ENCODE measurements at places on chromosomes 1 and 21.
A peak's percentile ranks its signal among the peaks of the same experiment; 100 is the strongest.

DNA sequence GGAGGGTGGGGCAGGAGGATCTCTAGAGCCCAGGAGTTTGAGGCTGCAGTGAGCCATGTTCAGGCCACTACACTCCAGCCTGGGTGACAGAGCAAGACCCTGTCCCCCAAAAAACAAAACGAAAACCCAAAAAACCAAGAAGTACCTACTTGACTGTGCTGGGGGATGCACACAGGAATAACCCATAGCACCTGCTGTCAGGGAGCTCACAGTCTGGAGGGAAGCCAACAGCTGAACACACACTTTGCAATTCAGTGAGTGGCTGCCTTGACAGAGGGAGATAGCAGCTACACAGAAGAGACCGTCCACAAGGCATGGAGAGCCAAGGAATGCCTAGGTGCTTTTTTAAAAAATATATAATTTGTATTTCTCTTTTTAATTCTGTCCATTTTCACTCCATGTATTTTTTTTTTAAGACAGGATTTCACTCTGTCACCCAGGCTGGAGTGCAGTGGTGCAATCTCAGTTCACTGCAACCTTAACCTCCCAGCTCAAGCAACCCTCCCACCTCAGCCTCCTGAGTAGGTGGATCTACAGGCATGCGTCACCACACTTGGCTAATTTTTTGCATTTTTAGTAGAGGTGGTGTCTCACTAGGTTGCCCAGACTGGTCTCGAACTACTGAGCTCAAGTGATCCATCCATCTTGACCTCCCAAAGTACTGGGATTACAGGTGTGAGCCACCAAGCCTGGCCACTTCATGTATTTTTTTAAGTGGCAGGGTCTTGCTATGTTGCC is 68.7 kb downstream of the NID1 start:
- DNase-seq, result no peak

DNA sequence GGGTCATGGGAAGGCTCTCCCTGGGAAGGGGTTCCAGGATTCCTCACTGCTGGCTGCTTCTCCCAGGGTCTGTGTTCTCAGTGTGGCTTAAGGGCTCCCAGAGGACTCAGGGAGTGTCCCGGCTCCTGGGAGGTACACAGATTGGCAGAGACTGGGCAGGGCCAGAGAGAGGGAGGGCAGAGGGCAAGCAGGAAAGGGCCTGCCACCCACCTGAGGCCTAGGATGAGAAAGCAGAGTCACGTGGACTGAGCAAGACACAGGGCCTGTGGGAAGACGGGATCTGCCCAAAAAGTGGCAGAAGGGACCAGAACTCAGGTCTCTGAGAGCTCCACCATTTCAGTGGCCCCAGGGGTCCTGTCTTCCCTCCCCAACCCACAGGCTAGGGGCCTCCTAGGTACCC is 871 bp downstream of the SLFNL1 start:
- no peak for DNase-seq

DNA sequence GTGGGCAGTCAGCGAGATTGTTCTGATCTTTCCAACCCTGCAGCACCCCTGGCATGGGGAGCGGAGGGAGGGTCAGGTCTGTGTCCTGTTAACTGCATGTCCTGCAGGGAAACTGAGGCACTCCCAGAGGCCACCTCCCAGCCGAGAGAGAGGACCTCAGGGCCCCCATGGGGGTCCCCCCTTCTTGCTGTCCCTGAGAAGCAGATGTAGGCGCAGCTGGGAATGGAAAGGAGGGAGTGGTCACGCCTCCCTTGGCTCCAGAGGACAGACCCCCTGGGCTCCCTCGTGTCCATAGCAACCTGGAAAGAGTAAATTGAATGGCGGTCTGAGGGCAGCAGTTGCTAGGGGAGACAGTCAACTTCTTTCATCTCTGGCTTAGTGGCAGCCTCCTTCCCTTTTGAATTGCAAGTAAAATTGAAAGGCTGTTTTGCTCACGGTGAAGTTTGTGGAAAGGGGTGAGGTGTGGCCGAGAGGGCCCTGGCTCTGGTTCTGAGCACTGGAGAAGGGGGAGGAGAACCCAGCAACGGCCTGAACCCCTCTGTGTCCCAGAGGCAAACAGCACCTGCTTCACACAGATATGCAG is 4.9 kb downstream of the CROCC start:
- DNase-seq, result peak; percentile 69

DNA sequence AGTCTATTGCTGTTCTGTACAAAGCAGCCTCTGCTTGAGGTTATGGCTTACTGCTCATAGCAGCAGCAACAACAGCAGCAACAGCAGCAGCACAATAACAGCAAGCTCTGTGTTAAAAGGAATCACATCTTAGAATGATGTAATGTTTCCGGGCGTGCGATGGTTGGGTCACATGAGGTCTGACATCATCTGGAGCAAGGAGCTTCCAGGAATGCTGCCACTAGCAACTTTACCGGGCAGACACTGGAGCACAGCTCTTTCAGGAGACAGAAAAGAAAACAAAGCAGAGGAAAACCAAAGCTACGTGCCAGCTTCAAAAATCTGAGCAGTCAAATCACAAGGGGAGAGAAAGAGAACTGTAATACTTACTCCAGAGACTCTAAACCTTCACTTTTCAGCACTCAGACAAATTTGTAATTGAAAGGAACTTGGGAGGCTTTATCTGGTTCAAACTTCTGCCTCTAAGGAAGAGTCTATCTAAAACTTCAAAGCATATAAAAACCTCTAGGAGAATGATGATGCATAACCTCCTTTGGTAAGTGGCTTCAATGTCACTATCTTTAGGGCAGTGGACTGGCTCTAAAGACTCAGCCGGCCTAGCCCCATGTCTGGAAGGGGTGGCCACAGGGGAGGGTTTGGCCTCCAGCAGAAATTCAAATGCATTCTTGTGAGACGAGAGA is 28.3 kb upstream of the RAB3GAP2 start:
- DNase-seq, result peak; percentile 88

DNA sequence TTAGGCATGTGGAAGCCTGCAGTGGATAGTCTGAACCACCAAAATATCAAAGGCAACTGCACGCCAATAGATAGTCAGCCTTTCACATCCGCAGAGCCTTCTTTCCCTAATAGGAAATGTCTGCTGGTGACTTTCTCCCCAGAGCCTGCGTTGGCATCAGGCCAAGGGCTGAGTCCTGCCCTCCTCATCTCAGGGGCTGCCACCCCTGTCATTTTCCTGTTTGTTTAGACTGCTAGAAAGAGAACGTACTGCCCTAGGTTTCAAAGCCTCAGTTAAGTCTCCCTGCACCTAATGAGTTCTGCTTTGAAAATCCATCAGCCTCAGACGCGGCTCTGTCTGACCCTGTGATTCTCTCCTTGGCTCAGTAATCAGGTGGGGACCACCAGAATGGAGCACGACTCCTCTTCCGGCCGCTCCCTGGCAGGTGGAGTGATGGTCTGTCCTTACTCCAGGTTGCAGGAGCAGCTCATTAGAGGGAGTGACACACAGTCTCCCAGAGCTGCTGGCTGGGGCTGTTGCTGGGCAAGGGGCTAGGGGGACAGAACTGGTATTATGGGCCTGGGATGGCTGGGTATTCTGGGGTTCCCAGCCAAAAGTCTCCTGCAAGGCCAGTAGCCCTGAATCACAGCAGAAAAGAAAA is 27.3 kb downstream of the STUM start:
- DNase-seq, result no peak

GRCh38 chr21:45523411-45524101 is 18.7 kb downstream of the SLC19A1 start:
- DNase-seq, result no peak

GRCh38 chr1:67514300-67514699 is 84.1 kb upstream of the SERBP1 start:
- no peak for DNase-seq

DNA sequence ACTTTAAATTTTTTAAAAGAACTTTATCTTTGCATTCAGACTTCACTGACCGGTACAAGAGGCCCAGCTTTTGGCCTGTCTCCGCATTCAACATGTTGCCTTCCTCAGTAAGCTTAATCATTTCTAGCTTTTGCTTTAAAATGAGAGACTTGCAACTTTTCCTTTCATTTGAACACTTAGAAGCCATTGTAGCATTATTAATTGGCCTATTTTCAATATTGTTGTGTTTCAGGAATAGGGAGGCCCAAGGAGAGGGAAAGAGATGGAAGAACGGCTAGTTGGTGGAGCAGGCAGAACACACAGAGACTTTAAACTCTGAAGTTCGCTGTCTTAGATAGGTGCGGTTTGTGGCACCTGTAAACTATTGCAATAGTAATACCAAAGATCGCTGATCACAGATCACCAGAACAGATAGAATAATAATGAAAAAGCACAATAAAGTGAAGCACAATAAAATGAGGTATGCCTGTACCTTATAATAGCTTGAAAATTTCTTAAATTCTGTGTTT is 31.4 kb downstream of the RABGAP1L start:
- no peak for DNase-seq

GRCh38 chr21:15687208-15687607 is 42.6 kb upstream of the USP25 start:
- DNase-seq, result no peak

DNA sequence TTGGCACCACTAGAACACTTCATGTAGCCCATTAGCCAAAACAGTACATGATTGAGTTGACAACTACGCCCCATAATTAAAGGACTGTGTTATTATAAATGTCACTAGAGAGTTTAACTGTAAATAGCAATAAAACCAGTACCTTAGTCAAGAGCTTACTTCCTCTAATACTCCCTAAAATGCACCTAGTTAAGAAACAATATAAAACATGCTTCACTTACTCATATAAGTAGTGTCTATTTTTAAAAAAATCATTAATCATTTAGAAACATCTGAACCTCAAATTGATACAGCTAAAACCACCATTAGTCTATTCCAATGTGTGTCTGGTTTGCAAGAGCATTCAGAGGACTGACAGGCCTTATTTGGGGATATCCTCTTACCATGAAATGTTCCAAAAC is 25.3 kb downstream of the PTP4A2 start:
- DNase-seq, result no peak

DNA sequence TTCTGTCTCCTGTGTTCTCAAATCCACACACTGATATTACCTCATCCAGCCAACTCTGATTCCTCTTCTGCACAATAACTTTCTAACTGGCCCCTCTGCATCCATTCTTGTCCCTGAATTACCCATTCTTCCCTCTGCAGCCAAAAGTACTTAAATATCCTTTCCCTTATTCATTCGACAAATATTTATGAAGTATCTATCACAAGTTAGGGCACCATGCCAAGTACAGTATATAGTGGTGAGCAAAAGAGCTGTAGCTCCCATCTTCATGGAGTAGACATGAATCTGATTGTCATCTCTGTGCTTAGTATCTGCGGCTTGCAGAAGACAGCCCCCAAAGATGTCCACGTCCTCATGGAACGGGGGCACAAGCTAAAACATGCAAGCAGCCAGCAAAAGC is 316.8 kb downstream of the SETD4 start:
- DNase-seq, result peak; percentile 23

- peak; percentile 52 for DNase-seq
Observed at GRCh38 chr1:162151900-162152829, 82.7 kb downstream of the NOS1AP start.

GRCh38 chr1:100362821-100363466 is 10.6 kb downstream of the CDC14A start:
- peak; percentile 53 for DNase-seq

DNA sequence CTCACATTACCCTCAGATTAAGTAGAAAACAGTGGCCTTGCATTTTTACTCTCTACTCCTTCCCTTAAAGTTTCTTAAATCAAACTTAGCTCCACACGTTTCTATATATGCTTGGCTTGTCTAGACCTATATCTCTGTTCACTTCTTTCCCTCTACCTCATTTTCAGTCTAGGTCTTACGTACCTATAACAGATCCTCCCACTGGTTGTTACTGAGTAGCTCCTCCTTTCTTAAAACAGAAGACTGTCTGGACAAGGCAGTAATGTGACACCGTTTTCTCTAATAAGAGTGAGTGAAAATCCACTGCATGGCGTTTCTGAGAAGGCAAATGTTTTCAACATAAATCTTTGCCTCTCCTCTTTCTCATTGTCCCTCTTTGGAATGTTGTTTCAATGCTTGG is 211.7 kb upstream of the POGK start:
- DNase-seq, result no peak

DNA sequence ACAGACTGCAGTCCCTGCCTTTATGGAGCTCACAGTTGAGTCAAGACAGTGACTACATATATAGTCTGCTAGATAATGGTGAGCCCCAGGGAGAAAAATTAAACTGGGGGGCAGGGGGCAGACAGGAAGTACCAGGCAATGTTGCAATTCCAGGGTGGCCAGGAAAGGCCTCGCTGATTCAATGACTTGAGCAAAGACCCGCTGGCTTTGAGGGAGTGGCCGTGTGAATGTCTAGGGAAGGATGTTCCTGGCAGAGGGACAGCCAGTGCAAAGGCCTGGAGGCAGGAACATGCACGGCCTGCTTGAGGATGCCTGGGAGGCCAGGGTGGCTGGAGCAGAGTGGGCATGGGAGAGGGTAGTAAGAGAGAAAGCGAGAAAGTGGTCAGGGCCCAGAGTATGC is 23.0 kb upstream of the EPHA8 start:
- DNase-seq, result no peak

GRCh38 chr1:150516050-150516591 is 569 bp downstream of the FALEC start:
- peak; percentile 31 for DNase-seq

- no peak for DNase-seq
Observed at GRCh38 chr1:54372978-54373377, 33.2 kb downstream of the SSBP3 start.

DNA sequence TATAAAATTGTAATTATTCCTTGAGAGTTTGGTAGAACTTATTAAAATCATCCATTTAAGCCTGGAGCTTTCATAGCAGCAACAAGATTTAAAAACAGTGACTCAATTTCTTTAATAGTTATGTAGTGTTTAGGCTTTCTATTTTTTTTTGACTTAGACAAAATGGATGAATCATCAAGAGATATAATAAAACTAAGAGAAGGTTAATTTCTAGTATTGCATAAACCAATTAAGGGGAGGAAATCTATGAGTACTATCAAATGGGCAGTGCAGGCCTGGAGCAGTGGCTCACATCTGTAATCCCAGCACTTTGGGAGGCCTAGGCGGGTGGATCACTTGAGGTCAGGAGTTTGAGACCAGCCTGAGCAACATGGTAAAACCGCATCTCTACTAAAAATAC is 416.3 kb upstream of the USP24 start:
- DNase-seq, result peak; percentile 12

GRCh38 chr1:41812051-41812450 is 106.7 kb downstream of the HIVEP3 start:
- peak; percentile 79 for DNase-seq

DNA sequence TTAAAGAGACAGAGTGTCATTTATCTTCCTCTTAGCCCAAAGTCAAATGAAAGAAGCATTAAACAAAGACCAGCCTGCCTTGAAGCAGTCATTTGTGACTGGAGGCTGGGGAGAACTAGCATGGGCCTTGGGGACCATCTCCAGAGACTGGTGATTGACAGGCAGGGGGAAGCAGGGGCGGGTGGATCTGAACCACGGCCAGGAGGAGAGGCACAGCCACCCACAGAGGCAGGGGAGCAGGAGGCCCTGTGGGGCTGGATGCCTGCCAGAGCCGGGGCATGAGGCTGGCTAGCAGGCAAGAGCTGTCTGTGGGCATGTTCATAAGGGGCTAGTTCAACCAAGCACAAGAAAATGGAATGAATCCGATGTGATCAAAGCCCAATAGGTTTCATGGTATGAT is 73.9 kb downstream of the PLXNA2 start:
- DNase-seq, result no peak

GRCh38 chr1:235018720-235019444 is 109.8 kb downstream of the TOMM20 start:
- DNase-seq, result no peak
